Upper lobe of left lung (tissue), 6 donors: ENCODE measurements at places on chromosomes 6 and 20.

DNA sequence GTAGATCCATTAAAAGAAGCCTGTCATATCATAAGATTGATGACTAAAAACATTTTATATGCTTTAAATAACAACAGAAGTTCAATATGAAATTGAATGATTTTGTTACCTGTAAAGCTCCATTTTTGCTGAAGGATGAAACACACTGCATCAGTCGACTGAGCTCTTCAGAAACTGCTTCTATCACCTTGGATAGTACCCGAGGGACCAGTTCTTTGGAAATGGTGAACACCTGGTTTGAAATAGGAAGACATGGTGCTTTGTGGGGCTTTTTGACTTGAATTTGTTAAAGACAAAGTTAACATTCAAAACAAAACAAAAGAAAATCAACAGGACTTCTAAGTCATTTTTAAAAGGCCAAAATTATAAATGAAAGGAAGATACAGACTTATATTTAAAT, 105.7 kb downstream of the IRF4 start:
- DNase-seq: no peak

GRCh38 chr6:150868759-150869158, 3.3 kb downstream of the MTHFD1L start:
- DNase-seq: no peak

GRCh38 chr6:79466207-79466834, 70.9 kb downstream of the LCA5 start:
- DNase-seq: no peak

- no peak for DNase-seq
Observed at GRCh38 chr6:156030053-156030452, 574.4 kb upstream of the NOX3 start.

GRCh38 chr20:19096843-19097242, 115.6 kb upstream of the SLC24A3 start:
- no peak for DNase-seq
